Type B pancreatic cell (in vitro differentiated cells): ENCODE measurements at places on chromosomes 5 and 9. TPM values are rescaled to one million over a fixed set of nuclear protein-coding genes. Genes with fewer than 3 reads are reported as not detected.

DNA sequence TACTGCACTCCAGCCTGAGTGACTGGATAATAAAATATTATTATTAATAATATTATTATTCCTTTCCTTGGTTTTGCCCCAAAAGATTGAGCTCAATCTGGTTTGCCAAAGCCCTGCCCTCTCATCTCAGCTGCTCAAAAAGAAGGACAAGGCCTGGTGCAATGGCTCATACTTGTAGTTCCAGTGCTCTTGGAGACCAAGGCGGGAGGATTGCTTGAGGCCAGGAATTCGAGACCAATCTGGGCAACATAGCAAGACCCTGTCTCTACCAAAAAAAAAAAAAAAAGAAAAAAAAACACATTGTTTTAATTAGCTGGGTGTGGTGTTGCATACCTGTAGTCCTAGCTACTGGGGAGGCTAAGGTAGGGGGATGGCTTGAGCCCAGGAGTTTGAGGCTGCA, 13.7 kb upstream of the DENND1A start:
- no peak overlapping the region for H3K27ac ChIP-seq
- DNase-seq: no peak
- H3K4me3 ChIP-seq: no peak overlapping the region
- no peaks in the 10 kb centered on the region for H3K36me3 ChIP-seq

- H3K4me3 ChIP-seq: no peak overlapping the region
- H3K4me1 ChIP-seq: no peaks in the 10 kb centered on the region
- DNase-seq: no peak
- H3K27ac ChIP-seq: no peak overlapping the region
- H3K27me3 ChIP-seq: peaks cover 14% of the 10 kb centered on the region
Observed at GRCh38 chr9:135602789-135603481, 36.4 kb downstream of the GLT6D1 start.

- no peaks in the 10 kb centered on the region for H3K27me3 ChIP-seq
- H3K36me3 ChIP-seq: no peaks in the 10 kb centered on the region
- DNase-seq: no peak
Observed at GRCh38 chr5:119943148-119943547, 313.8 kb downstream of the FAM170A start.

DNA sequence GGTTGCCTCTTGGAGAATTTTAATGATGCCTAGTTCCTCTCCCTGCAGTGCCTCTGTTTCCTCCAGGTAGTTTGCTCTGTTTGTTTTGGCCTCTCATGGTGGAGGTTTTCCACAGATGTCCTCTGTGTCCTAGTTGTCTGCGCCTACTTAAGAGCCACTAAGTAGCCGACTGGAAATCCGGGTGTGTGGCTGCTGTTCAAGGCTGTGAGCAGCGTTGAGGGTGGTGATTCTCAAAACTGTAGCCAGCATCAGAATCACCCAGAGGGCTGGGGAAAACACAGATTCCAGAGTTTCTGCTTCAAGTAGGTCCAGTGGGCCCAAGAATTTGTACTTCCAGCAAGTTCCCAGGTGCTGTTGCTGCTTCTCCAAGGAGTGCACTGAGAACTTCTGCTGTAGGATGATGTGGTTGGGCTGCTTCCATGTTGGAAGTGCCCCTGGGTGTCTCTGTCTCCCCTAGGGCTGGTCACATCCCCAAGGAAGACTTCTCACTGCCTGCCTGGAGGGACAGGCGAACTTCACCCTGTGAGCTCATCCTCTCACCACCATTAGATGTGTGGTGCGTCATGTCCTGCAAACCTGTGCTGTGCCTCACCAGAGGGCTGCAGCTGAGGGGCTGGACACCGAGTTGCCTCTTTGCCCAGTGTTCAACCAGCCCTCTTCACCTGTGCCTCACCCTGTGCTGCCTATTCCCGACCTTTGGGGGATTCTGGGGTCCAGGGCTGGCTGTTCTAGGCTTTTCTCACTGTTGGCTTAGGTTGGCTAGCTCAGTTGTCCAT, 34.8 kb downstream of the SECISBP2 start:
- peaks cover 5% of the 10 kb centered on the region for H3K4me1 ChIP-seq
- no peaks in the 10 kb centered on the region for H3K27me3 ChIP-seq
- H3K4me3 ChIP-seq: no peak overlapping the region
- H3K36me3 ChIP-seq: peaks cover 41% of the 10 kb centered on the region
- DNase-seq: no peak

DNA sequence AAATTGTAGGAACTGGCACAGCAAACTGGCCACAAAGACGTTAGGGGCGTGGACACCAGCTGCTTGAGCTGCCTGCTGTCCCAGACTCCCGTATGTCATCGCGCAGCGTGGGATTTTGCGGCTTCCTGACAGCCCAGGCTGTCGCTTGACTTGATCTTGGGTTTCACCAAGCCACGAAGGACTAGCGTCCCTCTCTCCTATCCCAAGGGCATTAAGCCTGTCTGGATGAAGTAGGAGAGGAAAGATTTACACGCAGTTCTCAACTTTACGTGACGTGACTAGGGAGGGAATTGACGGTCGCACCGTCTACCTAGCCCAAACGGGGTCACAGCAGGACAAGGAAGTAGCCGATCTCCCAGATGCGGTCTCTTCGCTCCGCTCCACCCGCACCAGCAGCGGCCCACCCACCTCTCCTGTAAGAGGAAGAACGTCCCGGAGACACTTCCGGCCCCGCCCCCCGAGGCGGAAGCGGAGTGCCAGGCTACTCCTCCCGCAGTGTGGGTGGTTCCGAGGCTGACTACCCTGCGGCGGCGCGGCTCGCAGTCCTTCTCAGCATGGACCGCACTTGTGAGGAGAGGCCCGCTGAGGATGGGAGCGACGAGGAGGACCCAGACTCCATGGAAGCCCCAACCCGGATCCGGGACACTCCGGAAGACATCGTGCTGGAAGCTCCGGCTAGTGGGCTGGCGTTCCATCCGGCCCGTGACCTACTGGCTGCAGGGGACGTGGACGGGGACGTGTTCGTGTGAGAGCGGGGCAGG, at the start of gene WDR55:
Gene WDR55 (plus strand): TSS at position 546 of the 761 bp plus-strand sequence. CDS start 9 bp downstream, at position 555.
- peak within 1 kb of the TSS; percentile 100 for H3K27ac ChIP-seq
- H3K4me3 ChIP-seq: peak within 1 kb of the TSS; percentile 99
- H3K4me1 ChIP-seq: peaks cover 22% of the 10 kb centered on the region
- H3K27me3 ChIP-seq: no peaks in the 10 kb centered on the region

DNA sequence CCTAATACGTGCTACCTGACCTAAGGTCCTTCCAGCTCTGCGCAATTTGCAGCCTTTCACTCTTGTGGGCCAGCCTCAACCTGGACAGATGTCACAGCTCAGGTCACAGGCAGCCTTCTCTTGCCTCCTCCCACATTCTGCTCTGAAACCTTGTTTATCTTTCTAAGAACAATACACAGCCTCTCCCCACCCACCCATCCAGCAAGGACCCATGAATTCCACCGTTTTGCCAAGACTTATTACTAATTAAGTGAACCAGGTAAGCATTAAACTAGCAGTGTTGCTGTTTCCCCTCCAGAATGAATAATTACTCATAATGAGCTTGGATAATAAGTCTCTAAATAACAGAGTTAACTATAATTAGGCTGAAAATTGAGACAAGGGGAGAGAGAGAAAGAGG, 11.0 kb downstream of the FABP6 start:
- H3K4me3 ChIP-seq: no peak overlapping the region
- peak overlapping the region; percentile 27 for H3K27ac ChIP-seq
- H3K27me3 ChIP-seq: no peaks in the 10 kb centered on the region
- no peaks in the 10 kb centered on the region for H3K36me3 ChIP-seq
- H3K4me1 ChIP-seq: peaks cover 5% of the 10 kb centered on the region

DNA sequence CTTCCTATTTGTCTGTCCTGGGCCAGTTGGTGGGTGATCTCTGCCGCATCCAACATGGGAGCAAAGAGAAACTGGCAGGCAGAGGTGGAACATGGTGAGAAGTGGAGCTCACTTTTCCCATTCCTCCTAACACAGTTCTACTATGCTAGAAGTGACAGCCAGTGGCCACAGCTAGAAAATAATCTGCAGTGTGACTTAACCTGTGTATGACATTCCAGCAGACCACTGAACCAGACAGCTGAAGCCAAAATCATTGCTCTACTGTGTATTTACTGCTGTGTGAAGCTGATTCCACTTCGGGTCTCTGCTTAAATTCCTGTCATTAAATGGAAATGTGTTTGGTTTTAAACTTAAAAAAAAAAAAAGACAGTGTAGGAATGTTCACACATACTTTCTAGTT, 523.0 kb downstream of the MTRR start:
- H3K27me3 ChIP-seq: peaks cover 7% of the 10 kb centered on the region
- no peaks in the 10 kb centered on the region for H3K4me1 ChIP-seq
- no peak overlapping the region for H3K27ac ChIP-seq
- H3K4me3 ChIP-seq: no peak overlapping the region

DNA sequence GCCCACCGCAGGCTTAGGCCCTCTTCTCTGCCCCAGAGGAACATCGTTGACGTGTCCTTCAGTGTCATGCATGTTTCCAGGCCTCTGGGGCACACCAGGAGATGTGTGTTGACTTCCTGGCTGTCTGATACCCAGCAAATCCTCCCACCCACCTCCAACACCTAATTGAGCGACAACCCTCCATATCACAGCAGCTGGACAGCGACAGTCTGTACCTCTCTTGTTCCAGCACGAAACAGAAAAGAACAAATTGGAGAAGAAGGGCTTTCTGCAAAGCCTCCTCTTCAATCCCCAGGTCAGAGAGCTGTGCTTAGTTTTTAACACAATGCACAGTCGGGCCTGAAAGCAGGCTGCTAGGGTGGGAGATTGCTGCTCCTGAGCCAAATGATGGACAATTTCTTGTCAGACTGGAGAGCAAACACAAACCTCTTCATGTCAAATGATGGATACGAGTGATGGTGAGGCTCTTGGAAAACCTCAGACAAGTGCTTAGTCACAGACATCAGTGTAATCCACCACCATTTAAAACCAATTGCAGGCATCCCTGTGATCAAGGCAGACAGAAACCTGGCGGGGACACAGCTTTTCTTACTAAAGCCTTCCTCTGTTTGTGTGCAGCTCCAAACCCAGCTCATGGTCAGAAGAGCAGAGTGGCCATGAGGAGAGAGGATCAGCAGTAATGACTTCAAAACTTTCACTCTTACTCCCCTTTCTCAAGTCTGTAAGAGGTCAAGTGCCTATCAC, 110.6 kb downstream of the EBF1 start:
- no peak for DNase-seq
- peaks cover 12% of the 10 kb centered on the region for H3K27me3 ChIP-seq
- H3K4me3 ChIP-seq: no peak overlapping the region
- no peak overlapping the region for H3K27ac ChIP-seq

DNA sequence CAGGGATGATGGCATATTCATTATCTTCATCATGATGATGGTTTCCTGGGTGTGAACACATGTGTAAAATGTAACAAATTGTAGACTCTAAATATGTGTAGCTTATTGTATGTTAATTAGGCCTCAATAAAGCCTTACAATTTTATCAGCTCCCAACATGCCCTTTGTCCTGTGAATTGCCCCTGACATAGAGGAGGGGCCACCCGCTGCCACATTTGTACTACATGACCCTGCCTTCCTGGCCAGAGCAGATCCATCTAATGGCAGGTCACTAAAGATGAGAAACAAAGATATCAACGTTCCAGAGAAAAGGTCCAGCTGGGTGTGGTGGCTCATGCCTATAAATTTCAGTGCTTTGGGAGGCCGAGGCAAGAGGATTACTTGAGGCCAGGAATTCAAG, 117.2 kb downstream of the CAAP1 start:
- H3K4me3 ChIP-seq: no peak overlapping the region
- H3K27ac ChIP-seq: no peak overlapping the region
- H3K4me1 ChIP-seq: no peaks in the 10 kb centered on the region

DNA sequence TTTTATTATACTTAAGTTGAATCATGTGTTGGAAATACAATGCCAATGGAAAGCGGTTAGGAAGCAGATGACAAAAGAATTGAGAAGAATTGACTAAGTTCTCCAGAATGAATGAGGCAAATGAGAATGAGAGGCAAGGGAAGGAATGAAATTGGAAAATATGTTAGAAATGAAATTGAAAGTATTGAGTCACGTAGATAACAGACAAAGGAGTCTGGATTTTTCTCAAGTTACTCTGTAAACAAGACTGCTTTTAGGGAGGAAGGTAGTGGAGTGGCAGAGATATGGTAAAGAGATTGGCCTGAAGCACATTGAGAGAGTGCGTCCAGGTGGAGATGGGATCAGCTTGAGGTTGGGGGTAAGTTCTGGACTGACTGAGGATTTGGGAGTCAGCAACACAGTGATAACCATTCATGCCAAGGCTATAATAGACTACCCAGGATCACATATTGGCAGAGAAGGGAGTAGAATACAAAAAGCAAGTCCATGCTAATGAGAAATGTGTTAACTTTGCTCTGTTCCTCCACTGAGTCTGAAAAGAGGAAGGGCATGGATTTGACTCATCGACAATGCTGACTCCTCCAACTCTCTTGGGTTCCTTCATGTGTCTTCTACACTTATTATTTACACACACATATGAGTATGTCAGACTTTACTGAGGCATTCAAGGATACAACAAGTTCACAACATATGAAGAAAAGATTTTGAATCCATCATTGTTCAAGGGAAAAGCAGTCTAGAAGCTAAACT, 814.2 kb upstream of the ZNF608 start:
- H3K4me3 ChIP-seq: no peak overlapping the region
- H3K4me1 ChIP-seq: peaks cover 14% of the 10 kb centered on the region
- H3K27ac ChIP-seq: no peak overlapping the region
- no peaks in the 10 kb centered on the region for H3K27me3 ChIP-seq

DNA sequence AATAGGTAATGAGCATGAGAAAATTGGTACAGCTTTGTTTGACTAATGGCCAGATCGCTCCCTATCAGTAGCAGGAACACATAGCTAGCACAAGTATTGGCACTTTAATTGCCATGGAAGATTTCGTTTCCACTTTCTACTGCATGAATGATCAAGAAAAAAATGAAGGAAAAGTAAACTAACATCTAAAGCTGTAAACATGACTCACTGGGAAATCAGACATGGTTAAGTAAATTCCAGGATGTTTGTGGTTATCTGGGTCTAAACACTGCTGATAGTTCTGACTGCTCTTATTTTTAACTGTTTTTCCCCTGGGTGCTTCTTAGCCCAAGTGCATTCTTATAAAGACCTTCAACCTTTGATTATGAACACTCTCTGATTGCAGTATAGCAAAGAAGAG, 388.9 kb downstream of the NR2F1-AS1 start:
- H3K36me3 ChIP-seq: no peaks in the 10 kb centered on the region
- no peak overlapping the region for H3K4me3 ChIP-seq
- peaks cover 22% of the 10 kb centered on the region for H3K4me1 ChIP-seq
- H3K27me3 ChIP-seq: peaks cover 20% of the 10 kb centered on the region
- H3K27ac ChIP-seq: no peak overlapping the region

- H3K27me3 ChIP-seq: no peaks in the 10 kb centered on the region
- peaks cover 29% of the 10 kb centered on the region for H3K4me1 ChIP-seq
- H3K27ac ChIP-seq: no peak overlapping the region
- H3K36me3 ChIP-seq: peaks cover 19% of the 10 kb centered on the region
Observed at GRCh38 chr9:71685394-71685793, 82.9 kb downstream of the CEMIP2 start.

The ACO1 gene
- total RNA-seq: 31.6 and 32.5 TPM in 2 replicates

The BTNL9 gene
- 0.19 and 0.39 TPM in 2 replicates for total RNA-seq

The OR13D1 gene
- not detected in 2 replicates for total RNA-seq

The CER1 gene
- total RNA-seq: 0.38 and 0.99 TPM in 2 replicates

The BAAT gene
- total RNA-seq: 0.48 and 0.53 TPM in 2 replicates
